ENCODE measurements at places on chromosomes 5 and 9.
A peak's percentile ranks its signal among the peaks of the same experiment; 100 is the strongest.

- DNase-seq, result no peak
Observed at GRCh38 chr5:35890021-35891020, 33.6 kb downstream of the IL7R start.

- DNase-seq, result no peak
Observed at GRCh38 chr9:78261403-78262001, 25.6 kb downstream of the CEP78 start.

DNA sequence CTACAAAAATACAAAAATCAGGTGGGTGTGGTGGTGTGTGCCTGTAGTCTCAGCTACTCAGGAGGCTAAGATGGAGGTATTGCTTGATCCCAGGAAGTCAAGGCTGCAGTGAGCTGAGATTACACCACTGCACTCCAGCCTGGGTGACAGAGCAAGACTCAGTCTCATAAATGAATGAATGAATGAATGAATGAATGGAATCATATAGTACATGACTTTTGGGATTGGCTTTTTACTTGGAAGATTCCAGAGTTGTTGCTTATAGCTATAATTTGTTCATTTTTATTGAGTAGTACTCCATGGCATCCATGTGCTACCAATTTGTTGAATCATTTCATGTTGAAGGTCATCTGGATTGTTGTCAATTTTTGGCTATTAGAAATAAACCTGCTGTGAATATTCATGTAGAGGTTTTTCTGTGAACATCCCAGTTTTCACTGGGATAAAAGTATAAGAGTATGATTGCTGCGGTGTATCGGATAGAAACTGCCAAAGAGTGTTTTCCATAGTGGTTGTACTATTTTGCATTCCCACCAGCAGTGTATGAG lies 19.9 kb downstream of the ERBIN start:
- no peak for DNase-seq

GRCh38 chr5:148843510-148844318 lies 17.3 kb downstream of the ADRB2 start:
- no peak for DNase-seq

DNA sequence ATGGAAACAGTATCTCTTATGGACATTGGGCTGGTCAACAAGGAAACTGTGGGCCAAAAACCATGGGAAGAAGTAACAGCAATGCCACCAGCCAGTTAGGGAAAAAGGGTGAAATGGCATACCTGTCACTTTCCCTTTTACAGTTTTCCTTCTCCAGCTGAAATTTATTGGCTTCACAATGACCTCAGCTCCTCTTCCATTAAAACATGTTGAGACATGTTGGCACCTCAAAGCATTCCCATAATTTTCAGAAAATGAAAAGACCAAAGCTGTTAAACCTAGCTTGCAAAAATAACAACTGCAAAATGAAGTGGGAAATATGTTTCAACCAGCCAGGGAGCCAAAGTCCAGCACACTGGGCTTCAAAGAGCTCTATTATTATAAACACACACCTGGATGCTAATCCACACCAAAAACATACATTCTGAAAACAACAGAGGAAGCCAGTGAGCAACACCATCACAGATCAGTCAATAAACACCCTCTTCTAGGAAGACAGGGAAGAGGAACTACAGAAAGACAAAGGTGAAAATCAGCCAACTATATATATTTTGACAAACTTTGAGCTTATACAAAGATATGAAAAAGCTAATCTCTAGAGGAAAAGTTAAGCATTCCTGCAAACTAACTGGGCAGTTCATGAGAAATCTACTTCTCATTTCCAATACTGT lies 78.4 kb upstream of the PTGER4 start:
- no peak for DNase-seq

DNA sequence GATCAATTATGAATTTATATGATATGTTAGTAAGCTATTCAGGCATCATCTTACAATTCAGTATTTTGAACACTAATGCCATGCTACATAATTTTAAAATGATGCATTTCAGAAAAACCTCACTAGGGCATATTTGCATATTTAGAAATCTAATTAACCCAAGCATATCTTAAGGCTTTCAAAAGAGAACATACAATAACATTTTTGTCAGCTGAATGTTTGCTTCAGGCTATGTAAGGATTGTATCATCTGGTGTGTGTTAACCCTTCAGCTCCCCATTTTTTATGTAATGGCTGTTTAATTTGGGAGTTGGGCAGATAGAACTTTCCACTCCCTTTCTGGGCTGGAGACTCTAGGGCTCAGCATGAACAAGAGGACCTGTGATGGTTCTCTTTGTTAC lies 299.1 kb upstream of the EFNA5 start:
- DNase-seq, result no peak

DNA sequence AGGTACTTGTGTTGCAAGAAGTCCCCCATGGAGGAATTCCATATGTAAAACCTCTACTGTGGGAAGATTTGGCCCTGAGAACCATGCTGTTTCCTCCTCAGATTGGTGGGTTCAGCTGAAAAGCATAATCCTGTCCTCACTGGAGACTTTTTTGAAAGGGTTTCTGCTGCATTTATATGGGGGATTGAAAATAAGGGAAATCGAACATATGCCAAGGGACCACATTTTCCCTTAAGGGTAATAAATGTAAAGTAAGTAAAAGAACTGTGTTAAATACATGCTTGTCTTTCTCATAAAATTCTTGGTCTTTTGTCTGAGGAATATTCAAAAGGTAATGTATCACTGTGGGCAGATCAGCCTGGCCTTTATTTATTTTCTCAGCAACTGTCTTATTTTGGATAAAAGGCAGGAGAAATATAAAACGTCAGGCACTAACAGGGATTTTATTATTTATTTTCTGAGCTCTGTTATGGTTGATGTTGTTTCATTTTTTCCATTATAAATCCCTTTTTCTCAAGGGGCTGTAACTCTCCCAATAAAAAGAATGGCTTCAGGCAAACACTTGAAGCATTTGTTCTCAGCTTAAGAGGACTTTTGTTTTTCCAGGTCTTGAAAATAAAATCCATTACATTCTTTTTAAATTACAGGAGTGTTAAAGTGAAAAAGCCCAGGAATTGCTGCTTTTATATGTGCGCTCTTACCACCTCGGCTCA lies 131.4 kb downstream of the FGF10 start:
- no peak for DNase-seq

GRCh38 chr5:33440482-33441240 lies at the start of gene TARS1:
Gene TARS1 (plus strand): TSS chr5:33440965. CDS start chr5:33441087, 122 bp downstream.
- DNase-seq, result peak; percentile 62

GRCh38 chr5:154147666-154148065 lies 42.9 kb upstream of the GALNT10 start:
- DNase-seq, result no peak

DNA sequence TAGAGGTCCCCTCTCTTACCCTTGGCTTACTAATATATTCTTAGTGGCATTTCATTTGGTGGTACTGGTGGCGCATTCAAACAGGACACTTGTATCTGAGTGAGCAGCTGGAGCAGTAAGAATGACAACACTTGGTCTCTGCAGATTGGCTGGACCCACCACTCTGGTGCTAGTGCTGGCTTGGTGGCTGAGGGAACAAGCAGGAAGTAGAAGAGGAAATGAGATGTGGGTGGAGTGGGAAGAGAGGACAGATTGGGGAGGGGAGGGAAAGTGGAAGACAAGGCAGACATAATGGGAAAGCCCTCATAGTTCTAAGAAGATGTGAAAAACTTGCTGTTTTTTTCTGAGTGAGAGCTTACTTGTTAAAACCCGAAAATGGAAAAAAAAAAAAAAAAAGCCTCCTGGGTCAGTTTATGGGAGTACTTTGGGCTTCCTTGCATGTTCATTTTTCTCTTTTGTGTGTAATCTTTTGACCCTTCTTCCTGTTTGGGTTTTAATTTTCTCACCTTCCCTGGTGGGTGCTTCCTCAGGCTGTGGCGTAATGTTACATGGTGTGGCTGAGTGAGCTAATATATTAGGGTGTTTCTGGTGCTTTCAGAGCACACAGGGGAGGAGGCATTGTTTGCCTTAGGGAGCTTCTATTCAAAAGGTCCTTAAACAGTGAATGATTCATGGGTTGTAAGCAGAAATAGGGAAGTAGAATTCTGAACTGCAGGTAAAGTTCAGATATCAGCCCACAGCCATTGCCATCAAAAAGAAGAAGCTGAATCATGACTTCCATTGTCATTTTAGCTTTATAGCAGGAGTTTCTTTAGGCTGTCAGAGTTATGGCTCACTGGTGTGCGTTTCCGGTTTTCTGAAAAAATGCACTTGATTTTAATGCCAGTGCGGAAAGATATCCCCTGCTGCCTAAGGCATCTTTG lies 52.3 kb downstream of the TLE4 start:
- peak; percentile 10 for DNase-seq

DNA sequence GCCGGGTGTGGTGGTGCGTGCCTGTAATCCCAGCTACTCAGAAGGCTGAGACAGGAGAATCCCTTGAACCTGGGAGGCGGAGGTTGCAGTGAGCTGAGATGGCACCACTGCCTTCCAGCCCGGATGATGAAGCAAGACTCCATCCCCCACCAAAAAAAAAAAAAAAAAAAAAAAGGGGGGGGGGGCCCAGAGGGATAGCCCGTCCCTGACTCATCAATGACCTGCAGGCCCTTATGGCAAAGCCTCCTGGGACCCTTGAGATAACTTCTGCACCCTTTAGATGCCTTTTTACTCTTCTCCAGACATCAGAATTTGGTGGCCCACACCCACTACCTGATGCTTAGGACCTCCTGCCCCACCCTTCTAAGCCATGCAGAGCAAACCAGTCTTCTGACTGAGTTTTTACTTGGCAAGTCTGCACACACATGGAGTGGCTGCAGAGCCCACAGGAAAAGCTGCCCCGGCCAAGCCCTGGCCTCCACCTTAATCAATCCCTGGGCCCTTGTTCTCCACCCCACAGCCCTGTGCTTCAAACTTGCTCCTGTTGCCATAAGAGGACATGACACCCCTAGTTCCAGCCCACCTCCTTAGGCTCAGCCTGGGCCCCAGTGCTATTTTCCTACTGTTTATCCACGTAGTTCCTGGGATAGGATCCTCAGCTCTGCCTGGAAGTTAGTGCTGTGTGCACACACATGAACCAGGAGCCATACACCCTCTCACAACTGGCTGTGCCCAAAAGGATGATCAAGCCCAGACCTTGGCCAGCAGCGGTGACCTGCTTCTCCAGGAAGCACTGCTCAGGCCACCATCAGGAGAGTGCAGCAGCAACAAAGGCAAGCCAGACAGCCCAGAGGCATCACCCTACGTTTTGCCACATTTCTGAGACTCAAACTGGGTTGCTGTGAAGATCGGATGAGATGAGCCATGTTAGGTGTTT lies 5.1 kb downstream of the MGAT1 start:
- DNase-seq, result no peak

DNA sequence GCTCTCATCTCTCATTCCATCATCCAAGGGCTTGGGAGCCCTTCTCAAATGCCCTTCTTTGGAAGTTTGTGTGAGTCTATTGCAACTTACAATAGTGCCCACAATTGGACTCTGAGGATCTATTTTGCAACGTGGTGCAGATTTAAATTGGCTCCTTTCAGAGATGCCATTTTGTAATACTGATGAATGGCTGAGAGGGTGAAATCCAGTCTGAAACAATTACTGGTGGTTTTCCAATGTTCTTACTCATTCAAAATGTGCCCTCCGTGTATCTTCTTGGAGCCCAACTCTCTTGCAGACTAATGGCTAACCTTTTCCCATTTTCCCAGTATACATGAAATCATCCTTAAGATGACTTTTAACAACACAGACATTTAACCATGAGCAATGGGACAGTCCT lies 6.1 kb downstream of the ZNF462 start:
- no peak for DNase-seq

DNA sequence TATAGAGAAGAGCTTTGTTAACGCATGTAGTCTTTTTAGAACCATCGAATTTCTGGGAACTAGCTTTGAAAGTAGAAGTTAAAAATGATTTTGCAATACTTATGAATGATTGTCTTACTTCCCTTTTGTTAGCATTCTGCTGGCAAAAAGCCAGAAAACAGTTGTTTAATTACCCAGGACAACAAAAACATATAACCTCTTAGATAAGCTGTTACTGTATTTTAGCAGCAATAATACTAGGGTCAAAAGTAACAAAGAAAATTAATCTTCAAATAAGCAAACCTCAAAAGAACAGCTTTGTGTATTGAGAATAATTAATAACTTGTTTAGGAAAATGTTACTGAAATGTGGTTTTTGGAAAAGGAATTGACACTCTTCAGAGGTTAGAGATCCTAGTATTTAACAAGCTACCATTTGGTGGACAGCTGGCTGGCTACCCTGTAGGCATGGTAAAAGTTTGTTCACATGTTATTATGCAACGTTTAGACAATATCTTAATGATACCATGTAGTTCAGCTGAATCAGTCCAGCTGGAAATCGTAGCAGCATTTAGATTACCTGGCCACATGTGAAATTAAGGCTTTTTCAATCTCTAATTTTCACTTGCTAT lies 3.8 kb downstream of the FGF10 start:
- no peak for DNase-seq

DNA sequence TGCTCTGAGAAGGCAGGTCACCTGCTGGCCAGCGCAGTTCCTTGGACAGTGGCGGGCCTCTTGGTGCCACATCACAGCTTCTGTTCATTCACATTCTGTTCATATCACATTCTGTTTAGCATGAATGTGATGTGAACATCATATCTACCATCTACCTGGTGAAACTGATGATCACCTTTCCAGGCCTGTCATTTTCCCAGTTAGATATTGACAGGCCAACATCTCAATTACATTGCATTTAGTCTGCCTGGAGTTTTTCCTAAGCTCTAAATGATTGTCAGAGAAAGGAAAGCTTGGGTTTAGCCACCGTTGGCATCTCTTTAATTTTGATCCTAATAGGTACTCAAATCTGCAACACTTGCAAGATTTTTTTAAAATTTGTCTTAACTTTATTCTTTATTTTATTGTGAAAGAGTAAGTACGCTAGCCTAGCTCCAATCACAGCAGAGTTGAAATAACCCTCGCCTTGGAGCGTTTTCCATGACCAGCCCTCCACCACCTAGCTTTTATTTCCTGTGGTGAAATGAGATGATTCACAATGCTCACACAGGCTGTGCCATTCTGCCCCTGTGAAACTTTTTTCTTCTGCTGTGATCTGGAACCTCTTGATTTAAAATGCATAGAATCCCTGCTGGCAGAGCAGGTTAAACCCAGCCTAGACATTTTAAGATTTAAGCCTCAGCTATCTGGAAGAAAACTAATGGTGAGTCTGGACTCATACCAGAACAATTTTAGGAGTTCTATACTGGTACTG lies 225.0 kb downstream of the ESM1 start:
- no peak for DNase-seq

DNA sequence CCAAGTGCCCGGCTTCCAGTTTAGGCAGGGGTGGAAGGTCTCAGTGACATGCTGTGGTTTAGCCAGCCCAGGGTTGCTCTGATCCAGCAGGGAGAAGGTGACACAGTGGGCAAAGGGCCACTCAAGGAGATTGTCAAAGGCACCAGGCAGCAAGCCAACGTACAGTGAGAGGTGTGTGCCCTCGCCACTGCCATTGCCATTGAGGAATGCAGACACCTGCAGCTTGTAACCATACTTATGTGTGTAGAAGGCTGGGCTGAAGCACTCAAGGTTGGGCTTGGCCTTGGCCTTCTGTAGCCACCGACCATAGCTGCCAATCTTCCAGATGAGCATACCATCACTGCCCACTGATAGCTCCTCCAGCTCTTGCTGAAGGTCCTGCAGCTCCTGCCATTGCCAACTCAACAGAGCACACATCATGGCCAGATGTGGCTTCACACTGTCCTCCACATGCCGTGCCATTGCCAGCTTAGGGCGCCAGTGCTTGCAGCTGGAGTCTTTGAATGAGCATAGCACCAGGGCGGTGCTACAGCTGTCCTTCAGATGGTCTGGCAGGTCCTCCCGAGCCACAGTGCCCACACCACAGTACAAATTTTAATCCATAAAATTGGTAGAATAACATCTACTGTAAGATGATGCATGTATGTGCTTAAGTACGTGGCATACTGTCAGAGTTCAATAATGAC lies 59.7 kb upstream of the HMHB1 start:
- DNase-seq, result no peak

All from HuH-7.5 (cell line).